ENCODE measurements at places on chromosomes 11 and 22. TPM values are rescaled to one million over a fixed set of nuclear protein-coding genes. Genes with fewer than 3 reads are reported as not detected.

DNA sequence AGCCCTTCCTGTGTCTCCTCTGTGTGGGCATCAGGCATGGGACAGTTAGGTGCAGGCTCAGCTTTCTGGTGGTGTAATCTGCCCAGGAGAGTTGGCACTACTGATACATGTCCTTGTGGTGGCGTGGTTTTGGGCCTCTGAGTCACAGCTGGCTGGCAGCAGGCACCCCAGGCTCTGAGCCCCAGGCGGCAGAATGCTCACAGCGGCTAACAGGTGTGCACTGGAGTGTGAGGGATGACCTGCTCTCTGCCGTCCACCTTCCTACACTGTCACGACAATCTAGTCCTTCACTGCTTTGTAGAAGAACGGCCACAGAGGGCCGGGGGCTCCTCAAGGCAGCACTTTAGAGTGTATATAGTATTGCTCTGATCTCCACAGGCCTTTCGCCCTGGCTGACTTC, 100.3 kb upstream of the PITPNB start:
- peak; percentile 66 for DNase-seq

DNA sequence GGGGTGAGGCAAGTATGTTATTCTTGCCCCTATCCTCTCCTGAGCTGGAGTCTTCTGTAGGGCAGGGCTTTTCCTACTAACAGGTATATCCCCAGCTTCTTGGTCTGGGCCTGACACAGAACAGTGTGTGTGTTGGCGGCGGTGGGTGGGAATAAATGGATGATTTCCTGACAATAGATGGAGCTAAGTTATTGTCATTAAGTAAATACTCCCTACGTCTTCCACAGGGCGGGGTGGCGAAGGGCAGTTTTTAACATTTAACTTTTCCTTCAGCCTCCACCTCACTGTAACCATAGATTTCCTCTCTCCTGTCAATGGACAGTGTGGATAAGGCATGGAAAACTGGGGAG, 11.7 kb upstream of the SMPD1 start:
- no peak for DNase-seq

Gene MAP6
- polyA plus RNA-seq = 34.8 TPM

Gene IFT27
- 78.4 TPM for polyA plus RNA-seq
